ENCODE measurements at places on chromosomes 1 and 21.

- no peak overlapping the region for H3K4me3 ChIP-seq
- no peak overlapping the region for H3K27ac ChIP-seq
- H3K36me3 ChIP-seq = peaks cover 1% of the 10 kb centered on the region
Observed at GRCh38 chr1:5973771-5974170, 18.5 kb downstream of the NPHP4 start.

- H3K4me1 ChIP-seq = no peaks in the 10 kb centered on the region
- no peaks in the 10 kb centered on the region for H3K27me3 ChIP-seq
- no peak for DNase-seq
Observed at GRCh38 chr21:32548978-32549377, 36.3 kb downstream of the TCP10L start.

GRCh38 chr1:103337779-103338178 lies 187.7 kb upstream of the RNPC3 start:
- no peaks in the 10 kb centered on the region for H3K4me1 ChIP-seq
- no peak overlapping the region for H3K27ac ChIP-seq
- no peaks in the 10 kb centered on the region for H3K36me3 ChIP-seq
- H3K4me3 ChIP-seq = no peak overlapping the region
- no peak for DNase-seq

DNA sequence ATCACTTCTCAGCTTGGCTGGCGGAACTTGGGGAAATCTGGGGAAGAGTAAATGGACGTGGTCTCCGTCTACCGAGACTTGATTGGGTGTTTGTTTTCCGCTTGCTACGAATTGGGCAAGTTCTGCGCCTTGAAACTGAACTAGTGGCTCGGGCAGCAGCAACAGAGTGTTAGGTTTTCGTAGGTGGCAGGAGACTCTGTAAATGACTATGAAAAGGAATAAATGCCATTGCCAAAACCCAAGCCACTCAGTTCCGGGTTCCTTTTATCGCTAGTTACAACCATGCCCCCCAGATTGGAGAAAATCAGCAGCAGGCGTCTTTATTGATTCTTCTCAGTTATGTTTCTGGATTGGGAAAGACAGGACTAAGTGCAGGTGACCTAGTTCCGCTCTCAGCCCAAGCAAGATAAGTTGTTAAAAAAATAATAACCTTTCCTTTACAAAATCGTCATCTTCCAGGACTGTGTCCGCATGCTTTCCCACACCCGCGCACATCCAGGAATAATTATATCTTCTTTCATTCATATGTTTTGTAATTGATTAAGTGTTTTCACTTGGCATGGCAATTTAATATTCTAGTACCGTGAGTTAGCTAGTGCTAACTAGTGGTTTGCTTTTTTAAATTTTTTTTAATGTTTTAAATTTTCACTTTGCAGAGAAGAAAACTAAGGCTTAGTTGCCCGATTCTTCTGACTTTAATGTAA lies 3.4 kb downstream of the LHX9 start:
- H3K27me3 ChIP-seq = peaks cover 69% of the 10 kb centered on the region
- no peak overlapping the region for H3K4me3 ChIP-seq
- no peak overlapping the region for H3K27ac ChIP-seq
- no peak for DNase-seq
- H3K4me1 ChIP-seq = peaks cover 3% of the 10 kb centered on the region
- no peaks in the 10 kb centered on the region for H3K36me3 ChIP-seq

GRCh38 chr21:41431788-41432548 lies 5.9 kb downstream of the MX1 start:
- DNase-seq = no peak
- H3K27me3 ChIP-seq = peaks cover 4% of the 10 kb centered on the region
- no peaks in the 10 kb centered on the region for H3K4me1 ChIP-seq
- H3K4me3 ChIP-seq = no peak overlapping the region

DNA sequence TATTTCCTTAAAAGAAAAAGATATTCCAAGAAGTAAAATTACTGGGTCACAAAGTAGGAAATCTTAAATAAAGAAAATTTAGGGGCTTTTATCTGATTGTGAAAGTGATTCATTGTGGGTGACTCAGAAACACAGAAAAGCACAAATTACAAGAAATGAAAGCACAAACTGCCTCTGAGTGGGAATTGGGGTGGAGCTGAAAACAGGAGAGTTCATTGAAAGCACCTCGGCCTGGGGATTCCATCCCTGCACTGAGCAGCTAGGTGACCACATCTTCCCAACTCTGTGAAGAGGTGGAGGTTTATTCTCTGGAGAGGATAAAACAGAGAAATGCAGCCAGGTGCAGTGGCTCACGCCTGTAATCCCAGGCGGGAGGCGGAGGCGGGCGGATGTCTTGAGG lies 7.4 kb downstream of the GJA4 start:
- H3K4me1 ChIP-seq = peaks cover 2% of the 10 kb centered on the region
- no peaks in the 10 kb centered on the region for H3K27me3 ChIP-seq
- H3K4me3 ChIP-seq = no peak overlapping the region

DNA sequence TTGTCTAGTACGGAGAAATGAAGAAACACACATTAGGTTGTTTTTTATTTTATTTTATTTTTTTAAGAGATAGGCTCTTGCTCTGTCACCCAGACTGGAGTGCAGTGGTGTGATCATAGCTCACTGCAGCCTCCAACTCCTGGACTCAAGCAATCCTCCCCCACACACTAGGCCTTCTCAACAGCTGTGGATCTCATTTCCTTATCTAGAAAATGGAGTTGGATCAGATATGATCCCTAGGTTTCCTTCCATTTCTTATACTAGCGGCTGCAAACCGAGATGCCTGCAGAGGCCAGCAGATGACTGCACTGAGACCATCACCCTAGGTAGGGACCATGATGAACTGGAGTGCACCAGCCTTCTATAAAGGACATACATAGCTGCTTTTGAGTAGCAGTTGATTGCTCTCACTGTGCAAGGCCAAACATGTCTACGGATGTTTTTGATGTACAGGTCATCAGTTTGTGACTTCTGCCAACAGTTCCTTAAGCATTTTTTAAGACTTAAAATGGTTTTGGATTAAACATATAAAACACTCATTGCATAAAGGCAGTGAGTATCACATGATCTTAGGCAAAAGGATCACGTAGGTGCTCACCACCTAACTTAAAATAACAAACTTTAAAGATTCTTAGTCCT lies 11.4 kb upstream of the KLHL12 start:
- H3K27ac ChIP-seq = no peak overlapping the region
- H3K4me3 ChIP-seq = no peak overlapping the region
- H3K4me1 ChIP-seq = no peaks in the 10 kb centered on the region
- no peaks in the 10 kb centered on the region for H3K27me3 ChIP-seq
- peak; percentile 5 for DNase-seq
- H3K36me3 ChIP-seq = peaks cover 6% of the 10 kb centered on the region

DNA sequence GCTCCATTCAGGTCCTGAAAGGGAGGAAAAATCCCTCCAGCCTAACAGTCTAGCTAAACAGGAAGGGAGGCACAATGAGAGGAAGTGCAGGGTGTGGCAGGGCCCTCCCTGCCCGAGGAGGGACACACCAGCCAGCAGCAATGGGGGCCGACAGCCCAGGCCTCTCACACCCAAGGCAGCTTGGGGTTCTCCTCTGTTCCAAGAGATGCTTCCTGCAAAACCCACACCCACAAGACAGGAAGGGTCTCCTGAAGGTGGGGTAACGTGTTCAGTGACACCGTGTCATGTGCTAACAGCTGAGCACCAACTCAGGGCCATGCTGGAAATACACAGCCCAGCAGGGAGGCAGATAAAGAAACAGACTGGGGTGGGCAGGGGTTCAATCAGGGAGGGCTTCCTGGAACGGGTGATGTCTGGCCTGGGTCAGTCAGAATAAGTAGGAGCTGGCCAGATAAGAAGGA lies 10.2 kb downstream of the ECE1 start:
- H3K27ac ChIP-seq = peak overlapping the region; percentile 9
- no peak overlapping the region for H3K4me3 ChIP-seq
- H3K36me3 ChIP-seq = no peaks in the 10 kb centered on the region

- H3K4me3 ChIP-seq = no peak overlapping the region
- no peaks in the 10 kb centered on the region for H3K36me3 ChIP-seq
- DNase-seq = no peak
- no peaks in the 10 kb centered on the region for H3K27me3 ChIP-seq
- no peaks in the 10 kb centered on the region for H3K4me1 ChIP-seq
Observed at GRCh38 chr1:56788588-56788987, 30.6 kb downstream of the FYB2 start.

GRCh38 chr1:110341872-110342331 lies 2.7 kb downstream of the RBM15 start:
- H3K36me3 ChIP-seq = peaks cover 3% of the 10 kb centered on the region
- no peaks in the 10 kb centered on the region for H3K27me3 ChIP-seq
- DNase-seq = peak; percentile 28

DNA sequence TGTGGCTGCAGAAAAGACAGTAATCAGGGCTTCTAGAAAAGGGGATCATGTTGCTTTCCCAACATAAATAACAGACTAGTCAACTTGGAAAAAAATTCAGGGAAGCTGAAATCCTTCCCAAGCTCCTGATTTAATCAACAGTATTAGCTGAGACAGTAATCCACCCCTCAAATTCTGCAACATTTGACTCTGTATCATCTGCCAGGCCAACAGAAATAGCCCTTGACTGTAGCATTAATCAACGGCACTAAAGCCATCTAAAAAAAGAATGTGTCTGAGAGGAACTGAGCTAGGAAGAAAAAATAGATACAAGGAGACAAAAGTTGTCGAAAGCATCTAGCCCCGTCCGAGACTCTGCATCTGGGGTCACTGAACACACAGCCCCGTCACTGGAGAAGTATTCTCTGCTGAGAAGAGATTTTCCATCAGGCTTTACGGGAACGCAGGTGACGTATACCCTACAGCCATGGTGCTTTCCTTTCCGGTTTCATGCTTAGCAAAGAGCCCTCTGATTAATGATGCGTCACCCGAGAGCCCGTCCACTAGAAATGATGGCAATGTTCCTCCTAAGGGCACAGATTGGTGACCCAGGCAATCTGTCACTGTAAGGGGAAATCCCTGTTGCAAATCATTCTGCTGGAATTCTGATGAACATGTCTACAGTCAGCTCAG lies 42.1 kb upstream of the TP53BP2 start:
- no peaks in the 10 kb centered on the region for H3K36me3 ChIP-seq
- H3K4me3 ChIP-seq = no peak overlapping the region
- H3K27me3 ChIP-seq = no peaks in the 10 kb centered on the region
- DNase-seq = no peak
- H3K4me1 ChIP-seq = no peaks in the 10 kb centered on the region
- H3K27ac ChIP-seq = no peak overlapping the region

DNA sequence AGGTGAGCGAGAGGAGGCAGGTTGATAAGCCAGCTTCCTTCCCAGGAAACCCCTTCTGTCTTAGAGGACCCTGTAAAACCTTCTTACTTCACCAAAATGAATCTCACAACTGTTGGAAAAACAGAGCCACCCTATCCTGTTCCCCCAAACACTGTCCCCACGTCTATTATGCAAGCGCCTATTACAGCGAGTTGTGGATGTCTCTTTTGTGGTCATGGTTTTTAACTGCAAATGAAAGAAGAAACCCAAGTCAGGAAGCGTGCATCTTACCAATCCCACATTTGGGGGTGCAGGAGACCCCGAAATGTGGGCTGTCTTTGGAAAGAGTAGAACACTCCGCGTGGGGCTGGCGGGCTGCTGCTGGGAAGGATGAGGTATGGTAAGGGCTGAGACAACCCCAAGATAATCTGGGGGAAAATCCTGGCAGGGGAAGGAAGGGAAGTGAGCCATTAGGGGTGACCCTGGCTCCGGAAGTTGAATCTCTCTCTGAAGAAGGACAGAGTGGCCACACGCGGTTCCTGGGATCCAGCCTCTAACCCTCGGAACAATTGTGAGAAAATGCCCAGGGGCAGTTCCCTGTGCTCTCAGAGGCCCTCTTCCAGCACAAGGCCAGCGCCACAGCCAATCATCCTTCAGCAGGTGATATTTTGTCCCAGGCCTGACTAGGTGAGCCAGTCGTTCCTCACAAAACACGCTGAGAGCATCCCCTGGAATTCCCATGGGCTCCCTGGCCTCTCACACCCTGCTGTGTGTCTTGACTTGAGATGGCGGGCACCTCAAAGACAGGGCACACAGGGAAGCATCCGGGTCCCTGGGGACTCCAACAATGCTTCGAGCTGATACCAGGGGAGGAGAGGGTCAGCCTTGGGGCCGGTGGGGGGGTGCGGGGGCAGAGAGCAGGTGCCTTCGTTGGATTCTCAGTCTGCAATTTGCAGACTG lies 168.5 kb upstream of the IRF2BP2 start:
- H3K4me3 ChIP-seq = no peak overlapping the region
- no peaks in the 10 kb centered on the region for H3K4me1 ChIP-seq
- H3K36me3 ChIP-seq = no peaks in the 10 kb centered on the region
- peak; percentile 84 for DNase-seq
- H3K27ac ChIP-seq = no peak overlapping the region
- H3K27me3 ChIP-seq = no peaks in the 10 kb centered on the region

DNA sequence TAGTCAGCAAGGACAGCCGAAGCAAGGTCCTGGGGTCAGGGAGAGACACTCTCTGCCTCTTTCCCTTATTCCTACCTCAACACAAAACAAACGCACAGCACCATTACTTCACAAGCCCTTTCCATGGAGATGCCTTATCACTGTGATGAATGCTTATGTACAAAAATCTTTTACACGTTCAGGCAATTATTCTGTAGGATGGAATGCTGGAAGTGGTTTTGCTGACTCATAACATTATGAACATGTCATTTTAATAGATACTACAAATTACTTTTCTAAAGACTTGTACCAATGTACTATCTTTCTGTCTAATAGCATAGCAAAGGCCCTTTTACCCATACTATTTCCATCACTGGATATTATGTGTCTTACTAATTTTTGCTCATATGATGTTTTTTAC lies 98.4 kb downstream of the TTLL7 start:
- no peaks in the 10 kb centered on the region for H3K36me3 ChIP-seq
- H3K27ac ChIP-seq = no peak overlapping the region
- H3K27me3 ChIP-seq = no peaks in the 10 kb centered on the region
- H3K4me3 ChIP-seq = no peak overlapping the region

DNA sequence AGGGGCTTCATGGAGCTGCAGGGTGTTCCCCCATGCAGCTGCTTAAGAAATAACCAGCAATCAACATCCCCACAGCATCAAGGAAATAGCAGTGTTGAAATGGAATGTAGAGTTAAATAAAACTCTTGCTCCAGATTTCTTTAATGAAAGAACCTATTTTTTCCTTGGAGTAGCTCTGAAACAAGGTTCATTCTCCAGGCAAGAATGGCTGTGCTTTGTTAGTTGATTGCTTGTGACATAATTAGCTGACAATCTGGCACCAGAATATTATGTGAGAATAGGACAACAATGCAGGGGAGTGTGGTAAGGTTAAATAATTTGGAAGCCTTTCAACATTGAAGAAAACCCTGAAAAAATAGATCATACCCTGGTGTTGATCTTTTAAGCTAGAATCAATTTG lies 254.2 kb upstream of the RRP15 start:
- no peaks in the 10 kb centered on the region for H3K27me3 ChIP-seq
- no peak overlapping the region for H3K4me3 ChIP-seq
- H3K27ac ChIP-seq = no peak overlapping the region
- H3K4me1 ChIP-seq = no peaks in the 10 kb centered on the region

All from mesendoderm (in vitro differentiated cells).